ENCODE measurements at places on chromosomes 3 and 15. TPM values are rescaled to one million over a fixed set of nuclear protein-coding genes. Genes with fewer than 3 reads are reported as not detected.
A peak's percentile ranks its signal among the peaks of the same experiment; 100 is the strongest.

- DNase-seq: no peak
Measured at GRCh38 chr15:58042006-58042405, 23.5 kb downstream of the ALDH1A2 start.

The GAP43 gene
- not detected for total RNA-seq

DNA sequence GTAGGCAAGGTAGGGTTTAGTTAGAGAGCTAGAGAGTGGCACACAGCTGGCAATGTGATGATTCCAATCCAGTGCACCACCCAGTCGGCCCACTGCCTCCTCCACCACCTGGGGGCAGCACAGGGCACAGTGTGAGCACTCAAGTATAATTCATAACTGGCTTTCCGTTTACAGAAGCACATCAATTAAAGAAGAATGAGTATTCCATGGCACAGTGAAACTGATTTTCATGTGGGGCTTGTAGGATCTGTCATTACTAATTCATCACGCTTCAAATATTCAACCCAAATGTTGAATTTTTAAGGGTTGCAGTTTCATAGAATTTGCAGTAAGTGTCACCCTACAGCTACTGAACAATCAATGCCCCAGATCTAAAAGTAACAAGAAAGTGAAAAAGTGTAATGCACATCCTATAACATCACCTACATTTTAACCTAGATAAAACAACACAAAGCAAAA, 149.9 kb downstream of the IGSF11 start:
- peak; percentile 24 for DNase-seq

DNA sequence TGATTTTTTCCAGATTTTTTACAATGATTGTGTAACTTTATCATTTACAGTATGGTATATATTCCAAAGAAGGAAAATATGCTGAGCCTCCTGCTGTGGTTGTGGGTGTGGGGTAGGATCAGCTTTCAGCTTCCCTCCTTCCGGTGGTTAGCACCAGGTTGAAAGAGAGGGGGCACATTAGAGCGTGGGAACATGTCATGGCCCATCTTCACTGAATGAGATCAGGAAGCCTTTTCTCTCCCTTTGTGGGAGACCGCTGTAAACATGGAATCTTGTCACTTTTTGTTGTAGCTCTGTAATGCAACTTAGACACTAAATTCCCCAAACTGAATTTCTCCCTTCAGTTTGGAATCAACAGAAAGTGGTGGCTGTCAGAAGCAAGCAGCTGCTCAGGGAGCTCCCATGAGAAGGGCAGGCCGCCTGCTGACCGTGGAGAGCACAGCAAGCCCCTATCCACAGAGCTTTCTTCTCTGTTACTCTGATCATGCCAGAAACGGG, 86.7 kb upstream of the LIMD1 start:
- DNase-seq: peak; percentile 86

- no peak for DNase-seq
Measured at GRCh38 chr15:76181705-76182107, 121.9 kb downstream of the TMEM266 start.

- no peak for DNase-seq
Measured at GRCh38 chr15:41927536-41927935, 33.7 kb upstream of the SPTBN5 start.

The SERPINI2 gene
- total RNA-seq: not detected

DNA sequence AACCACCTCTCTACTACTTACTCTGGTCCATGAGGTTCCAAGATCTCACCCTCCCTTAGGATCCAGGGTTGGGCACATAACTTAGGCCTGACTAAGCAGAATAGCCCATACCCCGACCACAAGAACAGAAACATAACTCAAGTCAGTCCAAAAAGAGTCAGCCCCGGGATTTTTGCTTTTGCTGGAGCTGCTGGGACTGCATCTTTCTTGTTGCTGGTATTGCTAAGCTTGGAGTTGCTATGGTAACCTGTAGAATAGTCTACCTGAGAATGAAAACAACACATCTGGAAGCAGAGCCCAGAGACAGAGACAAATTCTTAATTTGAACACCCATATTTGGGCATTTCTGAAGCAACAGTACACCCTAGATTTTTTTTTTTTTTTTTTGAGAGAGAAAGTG, 6.5 kb downstream of the RUBCN start:
- no peak for DNase-seq

The REC114 gene
- total RNA-seq: not detected

DNA sequence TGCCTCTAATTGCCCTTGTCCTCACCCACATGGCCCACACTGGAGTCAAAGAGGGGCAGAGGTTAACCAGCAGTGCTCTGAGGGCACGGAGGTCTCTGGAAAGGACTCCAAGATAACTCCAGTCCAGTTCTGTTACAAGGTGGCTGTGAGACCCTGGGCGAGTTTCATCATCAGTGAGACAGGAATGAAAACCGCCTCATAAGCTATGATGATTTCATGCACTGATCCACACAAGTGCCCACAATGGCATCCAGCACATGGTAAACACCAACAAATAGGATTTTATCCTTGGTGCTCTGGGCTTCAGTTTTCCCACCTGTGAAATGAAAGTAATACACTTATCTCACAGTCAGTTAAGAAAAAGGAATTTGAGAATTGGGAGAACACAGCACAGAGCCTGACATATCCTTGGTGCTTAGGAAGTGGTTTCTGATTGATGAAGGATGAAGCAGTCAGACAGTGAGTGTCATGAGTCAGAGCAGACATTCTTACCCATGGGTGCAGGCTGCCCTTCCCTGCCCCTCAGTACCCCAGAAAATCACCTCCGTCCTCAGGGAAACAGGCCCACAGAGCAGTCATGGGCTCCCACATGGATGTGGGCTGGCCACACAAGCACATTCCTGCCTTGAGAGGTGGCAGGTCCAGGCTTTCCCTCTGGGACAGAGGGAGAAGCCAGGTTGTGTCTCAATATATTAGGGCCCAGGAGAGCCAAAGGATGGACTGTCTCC, 48.4 kb downstream of the DAPK2 start:
- no peak for DNase-seq

Measured in dermis microvascular lymphatic vessel endothelial cell (primary cell).